ENCODE measurements at places on chromosomes 2 and 18. TPM values are rescaled to one million over a fixed set of nuclear protein-coding genes. Genes with fewer than 3 reads are reported as not detected.

DTNA gene
- polyA plus RNA-seq, result not detected

CCDC148 gene
- polyA plus RNA-seq, result 0.14 TPM

UBXN4 gene
- polyA plus RNA-seq, result 83.7 TPM

EN1 gene
- polyA plus RNA-seq, result not detected

SERPINB13 gene
- polyA plus RNA-seq, result not detected

GALNT14 gene
- polyA plus RNA-seq, result not detected

GFPT1 gene
- 8.7 TPM for polyA plus RNA-seq

LONRF2 gene
- polyA plus RNA-seq, result not detected

AFF3 gene
- polyA plus RNA-seq, result 21.0 TPM

DES gene
- not detected for polyA plus RNA-seq

RAB27B gene
- polyA plus RNA-seq, result 1.3 TPM

REG1B gene
- not detected for polyA plus RNA-seq

SERPINB4 gene
- not detected for polyA plus RNA-seq

SLC9A2 gene
- not detected for polyA plus RNA-seq

GAREM1 gene
- 0.06 TPM for polyA plus RNA-seq

ZSWIM2 gene
- polyA plus RNA-seq, result not detected

HOXD3 gene
- polyA plus RNA-seq, result not detected

CTAGE1 gene
- not detected for polyA plus RNA-seq

DUSP2 gene
- polyA plus RNA-seq, result 21.0 TPM
